Stimulated activated CD4-positive, alpha-beta T cell treated with anti-CD3 and anti-CD28 coated beads, Interleukin-1b, Interleukin-23, amount 100 ng/mL, for 1 hour (primary cell): ENCODE measurements at places on chromosomes 6 and 20.

- no peak for DNase-seq
These were observed 89.6 kb upstream of the HMGCLL1 start for GRCh38 chr6:55668591-55668990.

GRCh38 chr20:57390604-57391438 is at the start of gene RBM38:
Gene RBM38 (plus strand): TSS chr20:57391396. CDS start chr20:57391582, 186 bp downstream.
- peak; percentile 69 for DNase-seq

GRCh38 chr6:167492100-167492449 is 167.2 kb downstream of the TTLL2 start:
- no peak for DNase-seq

GRCh38 chr6:57303931-57304681 is 13.3 kb upstream of the PRIM2 start:
- no peak for DNase-seq

- DNase-seq, result no peak
These were observed 291.9 kb upstream of the PRDM1 start for GRCh38 chr6:105794239-105794638.
